ENCODE measurements at places on chromosomes 4 and X.
A peak's percentile ranks its signal among the peaks of the same experiment; 100 is the strongest.

DNA sequence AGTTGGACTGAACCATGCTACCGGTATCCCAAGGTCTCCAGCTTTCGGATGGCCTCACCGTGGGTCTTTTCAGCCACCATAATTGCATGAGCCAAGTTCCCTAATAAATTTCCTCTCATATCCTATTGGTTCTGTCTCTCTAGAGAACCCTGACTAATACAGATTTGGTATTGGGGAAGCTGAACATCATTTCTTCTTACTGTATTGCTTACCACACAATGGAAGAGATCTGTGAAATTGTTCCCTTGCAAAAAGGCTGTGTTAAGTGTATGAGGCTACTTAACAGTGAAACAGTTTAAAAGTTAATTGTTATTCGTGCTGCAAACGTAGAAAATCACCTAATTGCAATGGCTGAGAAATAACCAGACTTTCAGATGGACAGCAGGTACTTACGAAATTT lies 34.0 kb downstream of the PLAC8 start:
- DNase-seq = no peak

- DNase-seq = no peak
These were observed 89.2 kb downstream of the PJA1 start for GRCh38 chrX:69076088-69076487.

DNA sequence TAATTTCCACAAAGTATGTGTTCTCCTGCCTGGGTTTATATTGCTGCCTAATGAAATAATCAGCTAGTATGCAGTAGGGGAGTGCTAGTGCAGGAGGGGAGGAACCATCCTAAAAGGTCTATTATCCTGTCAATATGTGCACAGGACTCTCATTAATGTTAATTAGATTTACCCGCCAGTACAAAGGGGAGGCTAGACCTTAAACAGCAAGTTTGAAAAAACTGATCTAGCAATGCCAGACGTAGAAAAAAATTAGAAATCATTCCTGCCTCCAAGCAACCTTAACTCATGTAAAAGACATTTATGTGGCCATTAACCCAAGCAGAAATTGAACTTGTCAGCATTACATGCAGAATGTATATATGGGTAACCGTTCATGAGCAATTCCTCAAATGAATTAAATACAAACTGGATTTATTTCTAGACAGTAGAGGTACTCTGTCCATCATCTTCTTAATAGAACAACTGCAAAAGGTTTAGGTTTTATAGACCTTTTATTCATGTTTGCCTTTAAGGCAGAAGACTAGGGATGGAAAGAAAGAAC lies 294.3 kb upstream of the TENM3 start:
- DNase-seq = no peak

GRCh38 chr4:123977641-123978081 lies 581.1 kb downstream of the SPRY1 start:
- no peak for DNase-seq

- no peak for DNase-seq
These were observed 1012.5 kb upstream of the LCORL start for GRCh38 chr4:19033816-19034733.

DNA sequence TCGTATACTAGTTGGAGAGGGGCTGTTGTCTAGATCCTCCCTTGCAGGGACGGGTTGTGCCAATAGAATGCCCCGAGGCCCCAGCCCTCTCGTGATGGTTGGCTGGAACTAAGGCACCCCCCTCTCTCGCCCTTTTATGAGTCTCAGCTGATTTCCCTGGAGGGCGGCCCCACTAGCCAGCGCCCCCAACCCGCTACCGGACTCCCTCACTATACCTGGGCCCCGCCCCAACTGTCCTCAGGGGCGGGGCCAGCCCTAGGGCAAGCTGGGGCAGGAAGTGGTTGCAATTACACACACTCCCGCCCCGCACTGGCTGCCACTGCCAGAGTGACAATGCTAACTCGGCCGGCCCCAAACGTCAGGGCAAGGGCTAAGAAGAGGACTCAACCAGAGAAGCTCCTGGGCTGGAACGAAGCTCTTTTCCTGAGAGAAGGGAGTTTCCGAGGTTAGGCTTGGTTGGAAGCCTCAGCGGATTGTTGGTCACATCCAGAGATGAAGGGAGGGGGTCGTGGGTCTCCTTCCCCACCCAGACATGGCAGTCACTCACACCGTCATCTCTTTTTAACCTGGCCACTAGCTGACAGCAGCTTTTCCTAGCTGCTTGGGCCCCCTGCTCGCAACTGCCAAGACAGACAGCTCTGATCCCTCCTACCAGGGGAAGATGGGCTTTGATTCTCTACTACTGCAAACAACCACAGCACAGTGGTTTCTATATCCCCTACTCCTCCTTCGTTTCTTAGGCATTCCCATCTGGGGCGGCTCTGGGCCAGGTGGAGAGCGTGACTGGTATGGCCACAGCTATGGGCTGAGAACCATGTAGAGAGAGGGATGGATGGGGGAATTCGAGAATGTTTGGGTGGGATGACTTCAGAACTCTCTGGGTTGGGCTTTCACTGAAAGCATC lies 21.0 kb upstream of the BCORL1 start:
- peak; percentile 69 for DNase-seq

DNA sequence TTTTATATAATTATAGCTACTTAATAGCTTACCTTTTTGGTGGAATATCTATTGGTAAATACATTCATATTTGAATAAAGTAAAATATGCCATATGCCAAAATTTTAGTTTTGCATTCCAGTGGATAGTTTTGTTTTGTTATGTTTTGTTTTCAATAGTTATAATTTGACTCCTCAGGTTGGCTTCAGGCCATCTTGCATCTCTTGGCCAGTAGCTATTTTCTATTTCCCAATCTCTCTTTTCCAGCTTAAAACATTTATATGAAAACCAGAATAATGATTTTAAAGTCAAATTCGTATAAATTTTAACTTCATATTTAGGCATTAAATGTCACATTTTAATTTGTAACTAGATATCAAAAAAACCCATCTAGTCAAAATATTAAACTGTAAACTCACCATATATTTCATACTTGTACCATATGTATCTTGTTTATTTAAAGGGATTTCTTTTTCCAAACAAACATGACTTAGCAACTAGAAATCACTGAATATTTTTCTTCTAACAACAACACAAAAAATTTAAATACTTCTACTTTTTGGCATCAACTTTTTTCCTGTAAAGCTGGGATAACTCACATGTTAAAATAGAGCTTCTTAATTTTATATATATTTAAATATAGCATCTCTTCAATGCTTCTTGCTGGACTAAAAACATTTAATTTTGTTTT lies 1209.6 kb downstream of the PCDH7 start:
- no peak for DNase-seq

DNA sequence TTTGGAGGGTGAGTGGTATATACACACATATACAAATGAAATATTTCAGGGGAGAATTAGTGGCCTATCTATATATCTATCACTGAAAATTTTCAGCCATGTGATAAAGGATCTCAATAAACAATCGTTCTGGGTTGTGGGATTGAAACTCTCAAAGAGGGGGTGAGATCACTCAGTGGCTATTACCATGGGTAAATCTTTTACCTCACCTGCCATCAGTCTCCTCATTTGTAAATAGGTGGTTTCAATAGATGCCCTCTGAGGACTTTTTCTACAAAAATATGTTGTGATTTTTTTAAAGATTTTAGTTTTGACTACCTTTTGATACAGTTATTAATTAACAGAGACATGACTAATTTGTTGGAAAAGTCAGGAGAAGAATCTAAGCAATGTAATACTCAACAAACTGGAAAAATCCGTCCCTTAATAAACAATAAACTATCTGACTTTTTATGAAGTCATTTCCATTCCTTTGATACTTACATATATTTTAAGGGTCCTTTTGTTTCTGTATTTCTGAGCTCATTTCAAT lies 192.8 kb downstream of the MAD2L1 start:
- no peak for DNase-seq

DNA sequence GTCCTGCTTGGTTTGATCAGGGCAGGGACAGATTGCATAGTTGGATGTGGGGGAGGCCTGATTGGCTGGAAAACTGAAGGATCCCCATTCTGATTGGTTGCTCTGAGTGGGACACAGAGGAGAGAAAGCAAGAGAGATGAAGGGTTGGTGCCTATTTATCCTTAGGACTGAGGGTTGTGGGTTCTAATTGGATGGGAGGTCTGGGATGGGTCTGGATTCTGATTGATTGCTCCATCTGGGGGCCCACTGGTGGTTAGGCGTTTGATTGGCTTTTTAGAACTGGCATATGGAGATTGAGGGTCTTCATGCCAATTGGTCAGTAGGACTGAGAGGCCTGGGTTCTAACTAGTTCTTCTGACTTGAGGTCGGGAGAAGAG lies 644 bp upstream of the EBP start:
- peak; percentile 21 for DNase-seq

DNA sequence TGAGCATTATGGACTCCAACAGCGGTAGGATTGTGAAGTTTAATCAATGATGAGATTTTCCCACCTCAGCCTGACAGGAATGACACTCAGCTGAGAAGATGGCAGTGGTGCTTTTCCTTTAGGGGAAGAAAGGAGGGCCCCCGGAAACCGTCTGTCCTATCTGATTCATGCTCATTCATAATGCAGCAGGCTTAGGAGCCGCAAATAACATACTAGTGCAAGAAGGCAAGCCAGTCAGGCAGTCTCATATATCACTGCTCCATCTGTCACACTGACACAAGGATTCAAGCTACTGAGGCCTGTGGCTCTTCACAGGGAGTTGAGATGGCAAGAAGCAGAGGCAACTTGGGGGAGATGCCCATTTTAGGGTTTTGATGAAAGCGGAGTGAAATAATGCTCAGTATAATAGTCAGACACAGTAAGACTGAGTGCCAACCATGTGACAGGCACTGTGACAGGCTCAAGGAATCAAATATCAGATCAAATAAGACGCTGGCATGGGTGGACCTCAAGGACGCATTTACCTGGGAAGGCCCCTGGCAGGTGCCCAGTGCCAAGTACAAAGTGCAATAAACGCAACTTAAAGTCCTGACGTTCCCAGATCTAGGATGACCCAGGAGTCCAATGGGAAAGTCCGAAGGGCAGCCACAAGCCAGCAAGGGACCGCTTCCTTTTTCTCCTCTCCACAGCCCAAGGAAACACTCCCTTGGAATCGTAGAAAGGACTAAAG lies 63.4 kb downstream of the FHDC1 start:
- no peak for DNase-seq
